ENCODE measurements at places on chromosomes 6 and 20.

DNA sequence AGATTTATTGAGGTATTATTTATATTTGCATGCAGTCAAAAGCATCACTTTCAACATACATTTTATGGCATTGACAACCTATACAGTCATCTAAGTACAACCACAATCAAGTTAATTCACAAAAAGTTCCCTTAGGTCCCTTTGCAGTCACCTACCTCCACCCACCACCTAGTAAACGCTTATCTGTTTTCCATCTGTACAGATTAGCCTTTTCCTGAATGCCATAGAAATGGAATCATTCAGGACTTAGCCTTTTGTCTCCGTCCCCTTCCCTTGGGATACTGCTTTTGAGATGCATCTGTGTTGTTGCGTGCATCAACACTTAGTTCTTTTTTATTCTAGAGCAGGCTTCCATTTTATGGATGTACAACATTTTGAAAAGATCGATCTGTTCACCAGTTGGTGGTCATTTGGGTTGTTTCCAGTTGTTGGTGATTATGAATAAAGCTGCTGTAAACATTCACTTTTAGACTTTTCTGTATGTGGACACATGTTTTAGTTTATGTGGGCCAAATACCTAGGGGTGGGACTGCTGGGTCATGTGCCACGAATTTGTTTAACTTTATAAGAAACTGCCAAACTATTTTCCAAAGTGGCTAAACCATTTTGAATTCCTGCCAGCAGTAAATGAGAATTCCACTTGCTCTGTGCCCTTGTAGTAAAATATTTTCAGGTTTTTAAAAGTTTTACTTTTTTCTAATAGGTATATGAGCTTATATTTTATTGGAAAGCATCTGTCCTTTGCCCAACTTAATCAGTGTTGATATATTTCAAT is 17.6 kb upstream of the IFNGR1 start:
- no peak for DNase-seq

DNA sequence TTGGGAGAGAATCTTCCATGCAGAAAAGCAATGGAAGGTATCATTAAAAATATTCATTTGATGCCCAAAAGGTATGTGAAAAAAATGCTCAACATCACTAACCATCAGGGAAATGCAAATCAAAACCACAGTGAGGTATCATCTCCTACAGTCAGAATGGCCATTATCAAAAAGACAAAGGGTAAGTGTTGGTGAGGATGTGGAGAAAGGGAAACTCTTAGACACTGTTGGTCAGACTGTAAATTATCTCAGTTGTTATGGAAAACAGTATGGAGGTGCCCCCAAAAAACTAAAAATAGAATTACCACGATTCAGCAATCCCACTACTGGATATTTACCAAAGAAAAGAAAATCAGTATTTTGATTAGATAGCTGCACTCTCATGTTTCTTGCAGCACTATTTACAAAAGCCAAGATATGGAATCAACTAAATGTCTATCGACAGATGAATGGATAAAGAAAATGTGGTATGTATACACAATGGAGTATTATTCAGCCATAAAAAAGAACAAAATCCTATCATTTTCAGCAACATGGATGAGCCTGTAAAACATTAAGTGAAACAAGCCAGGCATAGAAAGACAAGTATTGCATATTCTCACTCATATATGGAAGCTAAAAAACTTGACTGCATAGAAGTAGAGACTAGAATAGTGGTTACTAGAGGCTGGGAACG is 84.0 kb downstream of the DTNBP1 start:
- DNase-seq, result no peak

- DNase-seq, result peak; percentile 50
Measured at GRCh38 chr6:55276745-55277530, 50.3 kb upstream of the GFRAL start.

GRCh38 chr20:47351643-47352331 is 4.7 kb downstream of the ZMYND8 start:
- DNase-seq, result no peak

- DNase-seq, result peak; percentile 75
Measured at GRCh38 chr20:44762466-44763140, 16.9 kb downstream of the KCNK15 start.

DNA sequence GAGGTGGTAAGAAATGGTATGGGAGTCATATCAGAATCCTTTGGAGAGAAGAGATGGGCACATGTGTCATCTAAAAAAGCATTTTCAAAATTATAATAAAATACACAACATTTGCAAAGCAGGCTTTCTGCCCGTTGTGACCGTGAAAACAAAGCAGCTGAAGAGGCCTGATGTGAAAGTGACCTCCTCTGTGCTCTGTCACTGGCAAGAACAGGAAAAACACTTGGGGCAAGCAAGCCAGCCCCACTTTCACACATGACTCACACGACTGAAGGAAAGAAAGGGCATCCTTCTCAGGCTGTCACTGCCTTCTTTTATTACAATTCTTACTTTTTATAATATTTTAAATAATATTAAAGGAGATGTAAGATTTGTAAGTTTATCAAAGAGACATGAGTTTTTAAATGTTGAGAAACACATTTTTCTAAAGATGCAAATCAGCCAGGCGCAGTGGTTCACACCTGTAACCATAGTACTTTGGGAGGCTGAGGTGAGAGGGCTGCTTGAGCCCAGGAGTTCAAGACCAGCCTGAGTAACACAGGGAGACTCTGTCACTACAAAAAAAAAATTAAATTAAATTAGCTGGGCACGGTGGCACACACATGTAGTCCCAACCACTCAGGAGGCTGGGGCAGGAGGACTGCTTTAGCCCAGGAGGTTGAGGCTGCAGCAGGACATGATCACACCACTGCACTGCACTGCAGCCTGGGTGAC is 143.7 kb downstream of the BTBD9 start:
- no peak for DNase-seq

DNA sequence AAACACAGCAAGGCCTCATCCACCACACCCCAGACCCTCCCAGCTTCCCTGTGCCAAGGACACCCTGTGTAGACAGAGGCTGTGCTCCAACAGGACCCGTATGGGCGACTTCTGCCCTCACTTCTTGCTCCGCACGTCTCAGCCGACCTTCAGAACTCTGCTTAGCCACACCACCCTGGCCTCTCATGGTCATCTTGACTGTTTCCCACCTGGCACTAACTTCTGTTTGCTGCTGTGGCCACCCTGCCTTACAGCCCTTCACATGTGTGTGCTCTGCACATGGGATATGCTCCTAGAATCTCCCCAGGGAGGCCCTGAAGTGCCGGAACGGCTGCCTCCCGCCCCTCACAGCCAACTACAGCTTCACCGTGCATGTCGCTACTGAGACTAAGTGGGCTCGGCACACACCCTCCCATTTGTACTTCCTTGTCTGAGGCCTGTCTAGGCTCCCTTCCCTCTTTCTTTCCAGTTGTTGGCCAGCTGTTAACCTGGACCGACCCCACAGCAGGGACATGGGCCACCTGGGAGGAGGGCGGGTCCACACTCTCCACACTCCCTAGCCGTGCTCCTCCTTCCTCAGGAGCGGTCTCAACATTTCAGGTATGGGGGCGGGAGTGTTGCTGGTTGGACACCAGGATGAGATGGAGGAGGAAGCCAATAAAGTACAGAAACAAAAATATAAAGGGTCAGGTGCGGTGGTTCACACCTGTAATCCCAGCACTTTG is 69.6 kb downstream of the PYGB start:
- no peak for DNase-seq

- DNase-seq, result no peak
Measured at GRCh38 chr20:61968036-61968810, 97.5 kb downstream of the TAF4 start.

DNA sequence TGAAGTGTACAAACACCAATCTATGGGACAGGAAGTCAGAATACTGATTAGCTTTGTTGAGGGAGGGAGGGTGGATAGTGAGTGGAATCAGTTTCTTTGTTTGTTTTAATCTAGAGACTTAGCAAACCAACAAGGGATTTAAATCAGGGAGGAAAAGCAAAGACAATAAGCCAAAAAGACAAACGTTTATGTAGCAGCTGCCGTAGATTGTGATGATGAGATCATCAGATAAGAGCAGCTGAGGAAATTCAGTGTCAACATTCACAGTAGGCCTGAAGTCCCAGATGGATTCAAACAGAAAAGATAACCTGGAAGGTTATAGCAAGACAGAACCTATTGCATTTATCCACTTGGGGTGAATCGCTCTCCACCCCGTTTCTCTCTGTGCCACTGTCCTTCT is 104.9 kb upstream of the SYNDIG1 start:
- DNase-seq, result no peak

DNA sequence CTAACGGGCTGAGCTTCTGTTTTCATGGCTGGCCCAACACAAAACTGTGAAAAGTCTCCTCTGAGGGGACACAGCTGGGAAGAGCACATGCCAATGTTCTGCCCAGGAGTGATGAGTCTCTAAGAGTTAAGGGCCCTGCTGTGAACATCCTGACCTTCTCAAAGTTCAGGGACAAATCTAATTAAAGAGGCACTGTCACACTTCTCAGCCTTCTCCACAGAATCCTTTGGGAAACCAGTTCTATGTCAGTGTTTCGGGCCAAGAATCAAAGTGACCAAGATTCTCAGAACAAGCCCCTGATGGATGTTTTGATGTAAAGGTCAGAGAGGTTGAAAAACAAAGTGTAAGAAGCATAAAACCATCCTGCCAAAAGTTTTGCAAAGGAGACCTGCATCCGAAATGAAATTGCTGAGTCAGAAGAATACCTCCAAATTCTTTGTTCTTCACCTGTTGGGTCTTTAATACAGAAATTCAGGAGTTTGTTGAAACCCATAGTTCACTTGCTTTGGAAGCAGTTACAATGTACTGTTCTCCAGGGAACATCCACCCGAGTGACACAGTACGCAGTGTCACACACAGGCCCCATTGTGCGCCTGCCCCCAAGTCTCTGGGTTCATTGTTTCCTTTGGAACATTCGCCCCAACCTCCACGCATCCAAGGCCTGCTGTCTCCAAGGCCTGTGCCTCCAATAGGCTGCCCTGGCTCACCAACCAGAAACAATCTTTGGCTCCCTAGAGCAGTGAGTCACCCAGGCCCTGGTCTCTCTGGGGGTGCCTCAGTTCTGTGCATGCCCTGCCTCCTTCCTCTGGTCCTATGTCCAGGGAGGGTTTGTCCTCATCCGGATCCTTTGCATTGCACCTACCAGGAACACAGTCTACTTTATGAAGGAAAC is 65.5 kb upstream of the QKI start:
- DNase-seq, result no peak

- no peak for DNase-seq
Measured at GRCh38 chr20:11205769-11206362, 532.1 kb upstream of the JAG1 start.

GRCh38 chr6:134636186-134636799 is 313.6 kb downstream of the ALDH8A1 start:
- no peak for DNase-seq

DNA sequence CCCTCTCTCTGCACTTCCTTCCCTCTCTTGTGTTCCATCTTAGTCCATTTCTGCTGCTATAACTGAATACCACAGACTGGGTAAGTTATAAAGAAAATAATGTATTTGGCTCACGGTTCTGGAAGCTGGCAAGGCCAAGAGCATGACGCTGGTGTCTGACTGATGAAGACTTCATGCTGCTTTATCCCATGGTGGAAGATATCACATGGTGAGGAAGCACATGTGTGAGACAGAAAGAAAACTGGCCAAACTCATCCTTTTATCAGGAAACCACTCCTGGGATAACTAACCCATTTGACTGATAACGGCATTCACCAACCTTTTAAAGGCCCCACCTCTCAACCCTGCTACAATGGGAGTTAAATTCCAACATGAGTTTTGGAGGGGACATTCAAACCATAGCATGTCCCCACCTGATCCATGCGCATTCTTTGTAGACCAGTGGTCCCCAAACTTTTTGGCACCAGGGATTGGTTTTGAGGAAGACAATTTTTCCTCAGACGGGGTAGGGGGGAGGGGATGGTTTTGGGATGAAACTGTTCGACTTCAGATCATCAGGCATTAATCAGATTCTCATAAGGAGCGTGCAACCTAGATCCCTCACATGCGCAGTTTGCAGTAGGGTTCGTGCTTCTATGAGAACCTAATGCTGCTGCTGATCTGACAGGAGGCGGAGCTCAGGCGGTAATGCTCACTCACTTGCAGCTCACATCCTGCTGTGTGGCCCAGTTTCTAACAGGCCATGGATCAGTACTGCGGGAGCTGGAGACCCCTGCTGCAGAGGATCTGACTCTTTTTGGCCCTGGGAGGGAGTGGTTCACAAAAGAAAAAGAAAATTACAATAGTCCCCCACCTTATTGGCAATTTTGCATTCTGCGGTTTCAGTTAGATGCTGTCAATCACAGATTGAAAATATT is 71.7 kb upstream of the RNF24 start:
- DNase-seq, result no peak

GRCh38 chr20:48544402-48545339 is 283.1 kb downstream of the PREX1 start:
- peak; percentile 70 for DNase-seq

DNA sequence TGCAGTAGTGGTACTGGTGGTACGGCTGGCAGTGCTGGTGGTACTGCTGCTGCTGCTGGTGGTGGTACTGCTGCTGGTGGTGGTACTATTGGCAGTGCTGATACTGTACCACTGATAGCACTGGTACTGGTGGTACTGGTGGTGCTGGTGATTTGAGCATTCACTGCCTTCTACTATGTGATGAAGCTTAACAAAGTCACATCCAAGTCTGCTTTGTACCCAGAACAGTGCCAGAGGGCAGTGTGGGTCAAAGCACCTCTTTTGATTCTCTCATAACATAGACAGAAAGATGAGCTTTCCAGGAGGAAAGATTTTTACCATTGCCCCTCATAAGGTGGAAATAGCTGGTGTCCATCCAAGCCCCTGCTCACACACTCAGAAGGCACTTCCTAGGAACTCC is 48.7 kb downstream of the ANKRD6 start:
- no peak for DNase-seq

- no peak for DNase-seq
Measured at GRCh38 chr6:39113788-39114187, 1.2 kb downstream of the SAYSD1 start.

- DNase-seq, result no peak
Measured at GRCh38 chr6:4901386-4902061, 102.3 kb downstream of the RPP40 start.

- no peak for DNase-seq
Measured at GRCh38 chr6:135722190-135722589, 129.3 kb upstream of the PDE7B start.

DNA sequence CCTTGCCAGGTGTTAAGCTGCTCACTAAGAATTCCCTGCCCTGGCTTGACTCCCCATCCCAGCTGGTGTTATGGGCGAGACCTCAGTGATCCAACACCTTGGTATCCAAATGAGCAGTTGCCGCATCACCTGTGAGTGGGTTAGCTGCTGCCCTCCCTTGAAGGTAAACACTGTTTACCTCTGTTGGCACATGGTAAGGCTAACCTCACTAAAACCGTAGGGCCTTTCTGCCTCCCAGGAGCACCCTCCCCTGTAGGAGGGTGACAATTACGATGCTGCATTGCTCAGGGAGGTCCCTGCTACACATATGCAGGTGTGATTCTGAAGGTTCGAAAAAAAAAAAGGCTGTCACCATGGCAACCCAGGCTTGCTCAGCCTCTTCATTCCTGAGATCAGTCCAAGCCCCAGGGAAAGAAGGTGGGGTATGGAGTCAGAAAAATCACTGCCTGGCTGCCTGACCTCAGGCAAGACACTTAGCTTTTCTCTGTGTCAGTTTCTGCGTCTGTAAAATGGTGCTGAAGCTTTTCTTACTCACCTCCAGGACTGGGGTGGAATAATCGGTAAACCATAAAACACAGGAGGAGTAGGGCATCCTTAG is 19.5 kb downstream of the PNPLA1 start:
- no peak for DNase-seq

All from BE2C (cell line).